ENCODE measurements at places on chromosomes 11 and 22.

DNA sequence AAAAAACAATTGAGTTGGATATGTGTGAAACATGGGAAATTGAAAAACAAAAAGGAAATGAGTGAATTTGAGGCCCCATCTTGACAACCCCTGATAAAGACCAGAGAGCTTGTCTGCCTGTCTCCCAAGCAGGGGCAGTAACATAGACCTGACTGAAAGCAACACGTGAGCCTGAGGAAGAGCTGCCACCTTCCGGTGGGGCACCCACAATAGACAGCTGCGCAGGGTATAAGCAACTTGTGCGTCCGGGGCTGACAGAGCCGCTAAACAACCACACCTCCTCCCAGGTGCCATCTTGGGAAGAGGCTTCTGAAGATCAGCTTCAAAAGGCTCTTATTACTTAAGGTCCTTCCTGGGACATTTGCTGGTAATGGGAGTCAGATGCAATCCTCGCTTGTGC lies 166.8 kb downstream of the NTM start:
- no peak for DNase-seq

DNA sequence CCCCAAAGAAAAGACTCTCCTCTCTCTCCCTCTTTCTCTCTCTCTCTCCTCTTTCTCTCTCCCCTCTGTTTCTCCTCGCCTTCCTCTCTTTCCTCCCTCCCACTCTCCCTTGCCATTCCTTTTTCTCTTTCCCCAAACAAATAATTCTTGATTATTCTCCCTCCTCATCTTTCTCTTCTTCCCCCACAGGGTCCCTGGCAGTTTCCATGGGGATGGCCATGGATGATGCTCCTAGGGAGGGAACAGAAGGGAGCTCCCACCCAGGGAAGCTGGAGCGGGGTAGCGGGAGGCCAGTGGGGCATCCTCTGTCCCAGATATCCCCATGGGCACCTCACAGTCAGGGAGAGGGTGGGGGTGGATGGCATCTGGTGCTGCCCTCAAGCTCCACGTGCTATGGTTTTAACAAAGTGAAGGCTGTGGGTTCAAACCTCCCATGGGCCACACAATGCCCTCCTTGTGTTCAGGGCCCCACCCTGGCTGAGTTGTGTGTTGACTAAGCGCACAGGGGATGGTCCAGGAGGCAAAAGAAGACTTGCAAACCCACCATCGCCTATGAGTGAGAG lies 266.4 kb downstream of the BUD13 start:
- no peak for DNase-seq

GRCh38 chr11:115611343-115611742 lies 107.1 kb upstream of the CADM1 start:
- DNase-seq: no peak

DNA sequence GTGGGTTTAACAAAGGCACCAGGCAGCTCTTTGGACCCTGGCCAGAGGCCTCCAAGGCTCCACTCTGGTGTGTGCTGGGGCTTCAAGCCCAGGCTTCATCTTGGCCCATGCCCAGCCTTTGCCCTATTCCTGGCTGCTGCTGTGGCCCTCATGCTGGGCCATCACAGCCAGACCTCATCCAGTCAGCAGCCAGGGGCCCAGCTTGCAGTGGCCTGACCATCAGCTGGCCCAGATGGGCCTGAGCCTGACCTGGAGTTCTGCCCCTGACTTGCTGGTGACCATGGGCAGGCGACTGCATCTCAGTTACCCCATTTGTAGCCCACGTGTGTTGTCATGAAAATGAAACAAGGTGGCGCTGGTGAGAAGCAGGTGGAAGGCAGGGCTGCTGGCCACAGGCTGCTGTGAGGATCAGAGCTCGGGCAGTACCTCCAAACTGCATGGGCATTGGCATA lies 76.1 kb downstream of the MED15 start:
- DNase-seq: no peak

GRCh38 chr11:118052581-118053206 lies 24.2 kb upstream of the TMPRSS4 start:
- no peak for DNase-seq

GRCh38 chr22:32947573-32947972 lies 110.6 kb downstream of the SYN3 start:
- DNase-seq: no peak

- DNase-seq: no peak
Measured at GRCh38 chr22:23574877-23575276, 5.2 kb downstream of the IGLL1 start.

DNA sequence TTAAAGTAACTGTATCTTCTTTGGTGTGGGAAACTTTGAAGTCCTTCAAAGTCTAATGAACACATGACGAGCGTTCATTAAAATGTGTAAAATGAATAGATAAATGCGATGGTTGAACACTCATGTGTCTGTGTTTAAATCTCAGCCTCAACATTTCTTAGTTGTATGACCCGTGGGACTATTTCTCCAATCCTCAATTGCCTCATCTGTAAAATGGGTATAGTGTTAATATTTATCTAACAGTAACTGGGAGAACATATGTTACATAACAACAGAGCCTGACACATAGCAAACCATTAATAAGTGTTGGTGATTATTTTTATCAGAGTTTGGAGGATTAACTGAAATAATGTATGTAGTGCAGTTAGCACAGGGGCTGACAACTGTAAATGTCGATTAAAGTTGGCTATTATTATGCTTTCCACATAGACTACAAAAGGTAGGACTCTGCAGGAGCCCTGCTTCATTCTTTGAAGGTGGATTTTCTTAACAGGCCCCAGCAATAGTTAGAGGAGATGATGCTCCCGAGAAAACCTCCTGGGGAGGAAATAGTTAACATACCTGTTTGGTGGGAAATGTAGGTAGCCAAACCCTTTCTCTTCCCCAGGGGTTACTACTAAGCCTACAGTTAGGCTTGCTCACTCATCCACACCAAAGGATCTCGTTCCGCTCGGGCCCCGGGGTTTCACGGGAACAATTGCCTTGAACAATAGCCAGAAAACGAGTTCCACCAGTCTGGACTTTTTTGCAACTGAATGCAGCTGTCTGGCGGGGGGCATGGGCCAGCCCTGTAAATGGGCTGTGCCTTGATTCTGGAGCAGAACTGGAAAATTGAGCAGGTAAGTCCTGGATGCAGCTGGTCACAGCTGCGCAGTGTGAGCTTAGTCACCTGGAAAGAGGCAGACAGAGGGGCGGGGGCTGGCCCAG lies 133.4 kb downstream of the DBX1 start:
- no peak for DNase-seq

DNA sequence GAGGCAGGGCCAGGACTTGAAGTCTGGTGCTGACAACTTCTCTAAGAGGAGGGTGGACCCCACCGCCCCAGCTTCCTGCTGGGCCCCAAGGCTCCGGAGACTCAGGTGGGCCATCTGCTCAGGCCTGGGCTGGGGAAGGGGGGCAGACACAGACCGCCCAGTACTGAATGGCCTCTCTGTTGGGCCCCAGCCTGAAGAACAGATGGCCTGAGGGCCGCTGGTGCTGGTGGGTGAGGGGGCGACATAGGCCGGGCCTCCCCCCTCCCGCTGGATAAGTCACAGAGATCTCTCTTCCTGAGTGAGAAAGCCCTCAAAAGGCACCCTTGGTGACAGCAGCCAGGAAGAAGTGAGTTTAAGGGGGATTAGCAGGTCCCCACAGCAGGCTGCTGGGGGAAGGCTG lies 12.5 kb upstream of the TP53I11 start:
- no peak for DNase-seq

GRCh38 chr22:32561163-32561562 lies 86.6 kb downstream of the FBXO7 start:
- DNase-seq: no peak

DNA sequence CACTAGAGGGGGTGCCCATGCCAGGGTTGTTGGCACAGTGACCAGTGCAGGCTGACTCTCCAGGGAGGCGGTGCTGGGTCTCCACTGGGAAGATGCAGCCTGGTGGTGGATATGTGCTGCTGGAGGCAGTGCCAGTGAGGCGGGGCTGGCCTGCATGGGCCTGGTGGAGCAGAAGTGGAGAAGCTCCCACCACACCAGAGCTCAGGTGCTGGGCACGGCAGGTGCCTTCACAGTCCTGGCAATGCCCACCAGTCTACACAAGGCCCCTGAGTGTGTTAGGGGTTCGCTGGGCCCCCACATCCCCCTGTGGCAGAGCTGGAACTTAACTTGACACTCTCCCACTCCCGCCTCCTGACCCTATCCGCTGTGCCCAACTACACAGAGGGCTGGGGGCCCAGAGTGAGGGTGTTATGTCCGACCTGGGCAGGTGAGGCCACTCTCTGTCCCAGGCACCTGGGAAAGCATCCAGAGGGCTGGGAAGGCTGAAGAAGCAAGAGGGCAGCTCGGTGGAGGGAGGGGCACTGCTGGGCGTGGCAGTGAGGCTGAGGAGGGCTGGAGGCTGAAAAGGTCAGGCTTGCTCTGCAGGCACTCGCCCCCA lies 102.4 kb upstream of the B3GAT1 start:
- DNase-seq: no peak

- DNase-seq: no peak
Measured at GRCh38 chr11:86934926-86935579, 20.1 kb downstream of the FZD4 start.

- DNase-seq: no peak
Measured at GRCh38 chr11:1206391-1207271, 16.2 kb upstream of the MUC5B start.

DNA sequence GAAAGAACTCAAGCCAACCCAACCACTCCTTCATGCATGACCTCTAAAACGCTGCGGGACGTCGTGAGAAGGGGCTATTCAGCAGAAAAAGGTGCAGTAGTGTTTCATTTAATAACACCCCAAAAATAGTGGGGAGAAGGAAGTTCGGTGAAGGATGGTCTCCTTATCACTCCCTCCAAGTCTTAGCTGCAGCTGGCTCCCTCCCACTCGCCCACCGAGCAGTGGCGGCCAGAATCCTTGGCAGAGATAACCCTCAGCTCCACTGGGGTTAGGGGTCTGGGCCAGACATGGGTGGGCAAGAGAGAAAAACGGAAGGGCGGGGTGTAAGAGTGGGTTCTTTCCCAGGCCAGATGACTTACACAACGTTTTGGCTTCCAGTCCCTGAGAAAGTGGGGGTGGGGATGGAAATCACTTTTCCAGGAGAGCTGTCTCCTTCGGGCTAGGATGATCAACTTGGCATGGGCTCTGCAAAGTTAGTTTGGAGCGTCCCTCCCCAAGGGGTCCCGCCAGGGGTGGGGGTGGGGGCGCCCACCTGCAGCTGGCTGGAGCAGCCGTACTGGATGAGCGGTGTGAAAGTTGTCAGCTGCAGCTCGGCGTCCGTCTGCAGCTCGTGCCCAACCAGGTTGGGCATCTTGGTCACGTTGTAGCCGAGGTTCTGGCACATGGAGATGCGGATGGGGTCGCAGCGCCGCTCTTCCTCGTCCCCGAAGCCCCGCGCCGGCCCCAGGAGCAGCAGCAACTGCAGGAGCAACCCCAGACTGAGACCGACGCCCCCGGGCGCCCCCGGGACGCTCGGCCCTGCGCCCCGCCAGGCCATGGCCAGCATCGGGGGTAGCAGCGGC lies 705 bp downstream of the FZD4 start:
- DNase-seq: no peak

- no peak for DNase-seq
Measured at GRCh38 chr22:27466778-27467438, 334.6 kb downstream of the MN1 start.

DNA sequence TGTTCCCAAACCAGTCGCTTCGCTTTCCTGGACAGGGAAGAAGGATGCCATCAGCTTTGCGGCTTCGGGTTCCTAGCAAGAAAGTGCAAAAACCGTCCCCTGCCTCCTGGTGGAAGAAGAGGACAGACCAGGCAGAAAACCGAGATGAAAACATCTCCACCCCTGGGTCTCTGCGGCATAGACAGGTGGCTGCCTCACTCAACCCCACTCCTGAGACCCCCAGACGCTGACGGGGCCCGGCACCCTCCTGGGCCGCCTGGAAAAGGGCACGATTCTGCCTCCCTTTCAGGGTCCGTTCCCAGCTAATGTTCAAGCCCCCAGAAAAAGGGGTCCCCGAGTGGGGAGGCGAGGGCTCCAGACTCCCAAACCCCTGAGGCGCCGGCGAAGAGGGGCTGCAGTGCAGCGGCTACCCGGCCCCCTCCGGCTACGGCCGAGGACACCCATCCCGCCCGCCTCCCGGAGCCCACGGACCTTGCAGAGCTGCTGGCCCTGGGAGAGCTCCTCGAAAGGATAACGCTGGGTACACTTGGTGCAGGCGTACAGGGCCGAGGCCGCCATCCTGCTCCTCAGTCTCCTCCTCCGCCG lies 569 bp downstream of the FAM76B start:
- DNase-seq: peak; percentile 11

- DNase-seq: no peak
Measured at GRCh38 chr11:81237139-81237538, 1496.5 kb downstream of the FAM181B start.

DNA sequence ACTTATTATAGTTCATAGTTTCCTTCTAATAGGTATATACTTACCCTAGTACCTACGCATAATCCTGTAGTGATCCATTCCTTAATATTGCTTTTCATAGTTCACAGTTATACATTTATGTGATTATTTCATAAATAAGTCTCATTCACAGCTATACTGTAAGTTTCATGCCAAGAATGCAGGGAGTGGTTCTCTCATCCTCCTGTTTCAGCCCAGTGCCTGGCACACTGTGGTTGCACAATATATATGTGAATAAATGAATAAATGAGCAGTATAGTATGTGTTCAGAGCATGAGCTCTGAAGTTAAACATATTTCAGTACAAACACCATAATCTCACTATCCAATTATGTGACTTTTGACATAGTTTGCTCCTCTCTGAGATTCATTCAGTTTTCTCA lies 115.8 kb downstream of the MAML2 start:
- no peak for DNase-seq

DNA sequence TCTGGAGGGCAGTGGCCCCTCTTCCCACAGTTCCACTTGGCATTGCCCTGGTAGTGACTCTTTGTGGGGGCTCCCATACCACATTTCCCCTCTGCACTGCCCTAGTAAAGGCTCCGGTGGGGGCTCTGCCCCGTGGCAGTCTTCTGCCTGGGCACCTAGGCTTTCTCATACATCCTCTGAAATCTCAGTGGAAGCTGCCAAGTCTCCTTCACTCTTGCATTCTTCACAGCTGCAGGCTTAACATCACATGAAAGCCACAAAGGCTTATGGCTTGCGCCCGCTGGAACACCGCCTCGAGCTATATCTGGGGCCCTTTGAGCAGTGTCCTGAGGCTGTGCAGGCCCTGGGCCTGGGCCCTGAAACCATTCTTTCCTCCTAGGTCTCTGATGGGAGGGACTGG lies 25.3 kb downstream of the PLEKHB1 start:
- DNase-seq: no peak

DNA sequence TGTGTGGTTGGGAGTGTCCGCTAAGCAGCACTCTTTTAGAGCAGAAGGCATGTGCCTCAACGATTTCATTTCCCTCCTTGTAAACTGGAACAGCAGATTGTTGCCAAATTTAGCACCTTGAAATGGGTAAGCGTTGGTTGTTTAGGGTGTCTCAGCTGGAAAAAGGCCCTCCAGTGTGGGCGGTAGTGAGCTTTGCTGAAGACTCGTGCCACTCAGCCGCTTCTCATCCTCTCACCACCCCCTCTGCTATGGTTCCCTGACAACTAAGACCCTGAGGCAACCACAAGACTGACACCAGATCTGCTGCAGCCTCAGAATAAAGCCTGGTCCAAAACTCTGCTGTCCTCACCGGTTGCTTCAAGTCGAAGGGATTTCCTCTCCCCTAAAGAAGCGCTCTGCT lies 9.9 kb upstream of the FERMT3 start:
- DNase-seq: no peak

- no peak for DNase-seq
Measured at GRCh38 chr11:64674774-64675173, 48.2 kb downstream of the NRXN2 start.

Data from stimulated activated CD8-positive, alpha-beta memory T cell treated with anti-CD3 and anti-CD28 coated beads, Interleukin-15, amount 100 ng/mL, for 1 hour (primary cell).